ENCODE measurements at places on chromosomes 7 and 10. TPM values are rescaled to one million over a fixed set of nuclear protein-coding genes. Genes with fewer than 3 reads are reported as not detected.

TRPV5 gene
- total RNA-seq, result not detected

PHKG1 gene
- not detected for total RNA-seq

GCK gene
- 2.4 TPM for total RNA-seq

CYP2E1 gene
- total RNA-seq, result 0.38 TPM

Measured in mesangial cell (primary cell).